ENCODE measurements at places on chromosomes 2 and 18.
A peak's percentile ranks its signal among the peaks of the same experiment; 100 is the strongest.

GRCh38 chr2:152420363-152420762 is 85.4 kb downstream of the FMNL2 start:
- DNase-seq, result no peak

DNA sequence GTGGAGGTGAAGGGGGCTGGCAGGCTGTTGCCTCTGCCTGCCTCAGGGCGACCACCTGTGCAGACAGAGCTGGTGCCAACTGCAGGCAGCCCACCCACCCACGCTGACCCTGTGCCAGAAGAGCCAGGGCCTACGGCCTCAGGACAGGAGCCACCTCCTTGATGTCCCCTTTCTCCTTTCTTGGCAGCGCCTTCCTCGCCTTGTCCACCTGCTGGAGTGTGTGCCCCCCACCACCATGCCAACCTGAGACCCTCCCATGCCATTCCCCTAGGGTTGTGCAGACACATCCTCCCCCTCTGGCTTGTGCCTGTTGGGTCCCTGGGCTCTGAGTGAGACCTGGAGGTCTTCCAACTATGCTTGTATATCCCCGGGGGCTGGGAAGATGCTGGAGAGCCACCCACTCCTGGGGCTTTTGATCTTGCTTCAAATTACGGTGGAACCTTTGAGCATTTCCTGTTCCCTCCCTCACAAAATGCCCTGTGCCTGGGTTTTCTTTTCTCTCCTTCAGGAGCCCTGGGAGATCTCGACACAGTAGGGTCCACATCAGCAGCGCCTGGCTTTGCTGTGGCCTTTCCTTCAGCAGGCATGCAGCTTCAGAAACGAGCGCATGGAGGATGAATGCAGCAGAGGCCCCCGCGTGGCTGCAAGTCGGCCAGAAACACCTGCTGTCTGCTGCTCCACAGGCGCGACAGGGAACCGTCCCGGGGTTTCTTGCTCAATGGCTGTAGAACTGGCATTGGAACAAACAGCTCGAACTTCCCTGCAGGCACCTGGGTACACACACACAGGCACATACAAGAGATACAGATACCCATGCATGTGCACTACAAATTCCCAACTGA is 65.9 kb upstream of the SH3RF3 start:
- DNase-seq, result no peak

DNA sequence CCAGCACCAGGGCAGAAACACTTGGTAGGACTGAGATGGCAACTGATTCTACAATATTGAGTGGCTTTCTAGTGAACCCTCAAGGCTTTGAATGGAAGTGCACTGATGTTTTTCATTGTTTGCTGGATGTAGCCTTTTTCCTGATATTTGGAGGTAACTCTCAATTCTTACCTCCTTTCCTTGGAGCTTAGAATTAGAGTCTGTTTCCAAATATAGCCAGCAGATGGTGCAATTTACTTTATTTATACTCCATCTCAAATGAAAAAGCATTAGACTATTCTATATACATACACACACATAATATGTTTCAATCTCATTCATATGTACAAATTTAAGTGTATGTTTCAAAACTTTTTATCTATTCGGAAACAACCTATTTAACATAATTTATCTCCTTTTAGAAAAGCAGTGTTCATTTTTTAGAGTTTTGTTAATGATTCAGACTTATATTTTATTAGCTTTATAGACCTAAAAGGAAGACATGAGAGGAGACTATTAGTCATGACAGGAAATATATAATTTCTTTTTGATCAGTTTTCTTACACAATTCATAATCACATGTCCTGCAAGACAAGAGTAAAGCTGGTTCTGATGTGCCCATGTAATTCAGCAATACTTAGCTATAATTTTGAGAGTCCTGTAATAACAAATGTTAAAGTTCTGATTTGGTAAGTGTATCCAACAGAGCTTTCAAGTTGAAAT is 124.8 kb downstream of the NUP35 start:
- DNase-seq, result peak; percentile 54

- no peak for DNase-seq
Observed at GRCh38 chr2:233290051-233290845, 17.4 kb upstream of the SAG start.

DNA sequence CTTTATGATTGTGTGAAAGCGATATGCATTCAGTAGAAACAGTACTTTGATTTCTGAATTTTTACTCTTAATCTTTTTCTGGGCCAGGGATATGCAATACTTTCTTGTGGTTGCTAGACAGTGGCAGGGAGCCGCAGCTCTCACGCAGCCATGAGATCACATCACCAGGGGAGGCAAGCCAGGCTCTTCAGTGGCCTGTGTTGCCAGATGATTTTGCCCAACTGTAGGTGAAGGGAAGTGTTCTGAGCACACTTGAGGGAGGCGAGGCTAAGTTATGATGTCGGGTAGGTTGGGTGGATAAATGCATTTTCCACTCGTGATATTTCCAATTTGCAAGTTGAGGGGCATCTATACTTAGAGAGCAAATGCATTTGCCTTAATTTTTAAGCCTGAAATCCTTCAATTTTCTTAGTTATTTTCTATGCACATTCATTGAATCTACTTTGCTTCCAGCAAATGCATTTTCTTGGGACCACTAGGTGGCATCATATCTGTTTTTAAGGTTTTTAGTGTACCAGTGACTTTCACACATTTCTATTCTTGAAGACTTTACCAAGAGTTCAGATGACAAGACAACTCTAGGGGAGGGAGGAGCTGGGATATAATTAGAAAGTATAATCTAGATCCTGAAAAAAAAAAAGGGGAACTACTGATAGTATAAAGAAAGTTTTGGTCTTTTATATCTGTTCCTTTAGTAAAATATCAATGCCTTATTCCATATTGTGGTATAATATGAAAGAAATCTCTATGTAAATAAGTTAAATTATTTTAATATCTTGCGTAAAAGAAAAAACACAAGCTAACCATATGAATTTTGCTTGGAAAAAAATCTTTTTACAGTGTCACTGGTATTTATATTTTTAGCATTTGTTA is 643.3 kb downstream of the SOCS6 start:
- DNase-seq, result peak; percentile 77

- no peak for DNase-seq
Observed at GRCh38 chr2:236081171-236081570, 87.0 kb downstream of the GBX2 start.

- no peak for DNase-seq
Observed at GRCh38 chr2:106869512-106870275, 16.3 kb downstream of the ST6GAL2 start.

DNA sequence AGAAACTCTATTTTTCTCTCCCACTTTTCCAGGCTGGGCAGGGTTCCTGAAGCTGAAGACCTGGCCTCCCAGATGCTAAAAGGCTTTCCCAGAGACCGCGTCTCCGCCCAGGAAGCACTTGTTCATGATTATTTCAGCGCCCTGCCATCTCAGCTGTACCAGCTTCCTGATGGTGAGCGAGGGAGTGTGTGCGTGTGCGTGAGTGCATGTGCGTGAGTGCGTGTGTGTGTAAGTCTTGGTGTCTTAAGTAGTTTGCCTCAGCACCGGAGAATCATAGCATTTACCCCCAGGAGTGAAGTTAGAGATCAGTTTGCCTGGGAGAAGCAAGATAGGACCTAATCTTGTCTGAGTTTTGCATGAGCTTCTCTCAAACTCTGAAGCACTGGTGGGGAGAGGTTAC is 73.7 kb downstream of the CDK15 start:
- no peak for DNase-seq

- DNase-seq, result no peak
Observed at GRCh38 chr2:15555760-15556193, 5.4 kb downstream of the NBAS start.

DNA sequence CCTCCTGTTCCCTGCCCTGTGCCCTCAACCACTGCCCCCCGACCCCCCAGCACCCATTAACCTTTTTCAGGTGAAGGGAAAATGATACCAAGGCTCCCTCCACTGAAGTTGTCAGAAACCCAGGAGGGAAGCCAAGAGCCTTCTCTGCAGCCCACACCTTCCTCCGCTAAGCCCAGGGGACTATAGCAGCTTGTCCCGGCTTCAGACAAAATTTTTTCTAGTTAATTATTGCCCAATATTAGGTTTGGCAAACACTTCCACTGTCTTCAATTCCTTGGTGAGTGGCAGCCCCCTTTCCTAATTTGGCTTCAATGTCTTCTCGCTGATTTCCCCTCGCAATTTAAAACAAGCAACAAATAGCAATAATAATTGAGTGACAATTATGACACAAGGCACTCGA is 23.9 kb downstream of the RFX8 start:
- DNase-seq, result no peak

GRCh38 chr2:75130171-75130570 is 69.1 kb downstream of the TACR1 start:
- no peak for DNase-seq

- DNase-seq, result no peak
Observed at GRCh38 chr2:100244881-100245605, 77.3 kb downstream of the LONRF2 start.

GRCh38 chr18:33495278-33495677 is 54.8 kb upstream of the CCDC178 start:
- peak; percentile 68 for DNase-seq

DNA sequence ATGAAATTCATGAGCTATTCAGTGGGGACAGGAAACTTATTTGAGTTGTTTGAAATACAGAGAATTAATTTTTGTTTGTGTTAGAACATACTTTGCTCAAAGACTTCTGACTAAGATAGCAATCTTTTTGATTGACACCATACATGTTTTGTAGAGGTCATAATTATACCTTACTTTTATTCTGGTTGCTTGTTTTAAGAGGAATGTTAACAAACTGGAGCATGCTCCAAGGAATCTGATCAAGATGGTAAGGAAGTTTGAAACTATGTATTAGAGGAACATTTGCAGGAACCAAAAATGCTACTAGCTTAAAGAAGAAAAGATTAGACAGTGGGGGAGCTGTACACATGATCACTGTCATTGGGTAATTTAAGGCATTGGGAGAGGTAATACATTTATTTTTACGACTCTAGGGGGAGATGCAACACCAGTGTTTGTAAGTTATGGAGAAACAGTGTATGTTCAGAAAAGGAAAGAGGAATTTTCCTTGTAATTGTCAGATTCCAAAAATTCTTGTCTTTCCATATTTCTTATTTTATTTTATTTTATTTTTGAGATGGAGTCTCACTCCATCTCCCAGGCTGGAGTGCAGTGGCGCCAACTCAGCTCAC is 8.0 kb downstream of the AGFG1 start:
- DNase-seq, result peak; percentile 79

GRCh38 chr2:70596739-70597138 is 43.1 kb upstream of the TGFA start:
- no peak for DNase-seq

DNA sequence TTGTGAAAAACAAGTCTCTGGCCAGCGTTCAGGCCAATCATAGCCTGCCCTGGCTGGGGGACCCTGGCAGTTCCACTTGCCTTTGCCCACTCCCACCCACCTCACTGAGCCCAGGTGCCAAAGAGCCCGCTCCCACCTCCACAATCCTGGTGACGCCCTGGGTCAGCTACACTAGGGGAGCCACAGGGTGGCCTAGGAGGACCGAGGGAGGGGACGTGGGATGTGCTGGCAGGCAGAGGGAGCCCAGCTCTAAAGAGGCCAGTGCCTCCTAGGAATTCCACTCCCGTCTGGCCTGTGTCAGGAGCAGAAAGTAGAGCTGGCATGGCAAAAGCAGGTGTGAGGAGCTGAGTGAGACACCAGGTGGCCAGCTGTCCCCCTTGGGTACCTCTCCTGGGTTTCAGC is 49.3 kb downstream of the TNS1 start:
- no peak for DNase-seq

- DNase-seq, result peak; percentile 12
Observed at GRCh38 chr2:48829036-48829435, 73.5 kb upstream of the LHCGR start.

DNA sequence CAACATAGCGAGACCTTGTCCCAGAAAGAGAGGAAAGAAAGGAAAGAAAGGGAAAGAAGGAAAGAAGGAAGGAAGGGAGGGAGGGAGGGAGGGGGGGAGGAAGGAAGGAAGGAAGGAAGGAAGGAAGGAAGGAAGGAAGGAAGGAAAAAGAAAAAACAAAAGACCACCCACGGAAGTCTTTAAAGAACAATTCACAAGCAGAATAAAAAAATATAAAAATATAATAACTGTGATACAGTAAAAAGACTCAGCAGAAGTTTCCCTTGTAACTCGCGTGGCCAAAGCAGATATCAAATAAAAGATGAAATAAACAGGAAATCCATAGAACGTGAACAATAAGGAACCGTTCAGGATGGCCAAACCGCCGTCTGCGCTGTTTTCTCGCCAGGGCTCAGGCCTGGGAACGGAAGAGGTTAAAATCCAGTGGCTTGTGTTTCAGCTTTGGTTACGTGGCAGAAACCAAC is 1.2 kb upstream of the SLC1A4 start:
- DNase-seq, result no peak

- DNase-seq, result no peak
Observed at GRCh38 chr2:50719837-50720696, 311.9 kb downstream of the NRXN1 start.

DNA sequence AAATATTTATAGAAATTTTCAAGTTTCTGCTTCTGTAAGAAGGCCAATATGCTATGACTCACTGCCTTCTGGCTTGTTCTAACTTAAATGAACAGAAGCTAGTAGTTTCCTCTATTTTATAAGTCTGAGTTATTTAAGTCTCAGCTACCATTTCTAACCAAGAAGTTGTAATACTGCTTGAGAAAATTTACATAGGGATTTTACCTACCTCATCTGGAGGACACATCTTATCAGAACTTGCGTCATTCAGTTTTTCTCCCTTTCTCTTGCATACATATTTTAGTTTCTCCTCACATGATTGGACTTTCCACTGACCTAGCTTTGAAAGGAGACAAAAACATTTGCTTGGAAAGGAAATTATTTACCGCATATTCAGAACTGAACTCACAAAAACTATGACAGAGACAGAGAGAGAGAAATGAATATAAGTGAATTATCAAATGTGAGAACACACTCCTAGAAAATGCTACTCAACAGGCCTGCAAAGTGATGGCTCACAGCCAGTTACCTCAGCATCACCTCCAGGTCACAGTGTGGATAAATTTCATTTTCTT is 81.1 kb upstream of the CD302 start:
- DNase-seq, result peak; percentile 78

DNA sequence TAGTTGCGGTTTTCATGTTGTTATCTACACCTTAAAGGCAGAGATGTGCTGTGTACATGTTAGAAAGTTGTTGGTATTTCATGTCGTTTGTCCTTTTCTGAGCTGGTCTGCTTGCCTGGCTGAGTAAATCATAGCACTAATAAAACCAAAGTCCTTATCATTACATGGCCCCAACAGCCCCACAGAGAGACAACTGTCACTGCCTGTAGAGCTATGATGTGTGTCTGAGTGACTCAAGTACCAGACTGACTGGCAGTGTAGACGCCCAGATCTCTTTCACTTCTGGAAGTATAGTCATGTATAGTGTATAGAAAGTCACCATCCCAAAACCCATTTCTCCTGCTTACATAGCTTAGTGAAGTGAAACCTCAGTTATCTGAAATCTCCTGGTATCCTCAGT is 4.3 kb downstream of the SOCS6 start:
- no peak for DNase-seq

DNA sequence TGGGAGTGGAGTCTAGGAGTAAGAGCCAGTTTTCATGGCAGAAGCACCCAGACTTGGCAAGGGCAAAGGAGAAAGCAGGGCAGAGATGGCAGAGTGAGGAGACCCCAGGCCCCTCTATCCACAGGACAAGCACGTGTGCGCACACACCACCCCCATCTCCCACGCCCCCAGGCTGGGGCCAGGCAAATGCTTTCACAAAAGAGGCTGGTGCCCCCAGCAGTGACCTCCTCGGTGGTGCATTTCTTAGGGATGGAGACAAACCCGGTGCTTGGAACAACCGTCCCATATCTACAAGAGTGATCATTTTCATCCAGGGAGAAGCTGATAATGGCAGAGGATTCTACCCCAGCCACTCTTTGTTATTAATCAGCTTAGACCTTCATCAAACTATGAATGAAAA is 62.0 kb downstream of the KCNF1 start:
- no peak for DNase-seq

Measured in fibroblast of pulmonary artery (primary cell).